ENCODE measurements at places on chromosomes 7 and 10. TPM values are rescaled to one million over a fixed set of nuclear protein-coding genes. Genes with fewer than 3 reads are reported as not detected.

FGFBP3 gene
- 0.72 TPM for polyA plus RNA-seq

KCND2 gene
- polyA plus RNA-seq = 0.23 TPM

CTAGE8 gene
- not detected for polyA plus RNA-seq

MET gene
- polyA plus RNA-seq = 25.3 TPM

SORCS3 gene
- not detected for polyA plus RNA-seq

ABHD11 gene
- 18.1 TPM for polyA plus RNA-seq

GRID2IP gene
- not detected for polyA plus RNA-seq

FEZF1 gene
- not detected for polyA plus RNA-seq

PMS2 gene
- 7.4 TPM for polyA plus RNA-seq

ANK3 gene
- 0.75 TPM for polyA plus RNA-seq

GPER1 gene
- polyA plus RNA-seq = 6.7 TPM

GNAT3 gene
- polyA plus RNA-seq = not detected

CLDN3 gene
- not detected for polyA plus RNA-seq

ATOH7 gene
- not detected for polyA plus RNA-seq

FLNC gene
- 75.1 TPM for polyA plus RNA-seq

SRGN gene
- 90.0 TPM for polyA plus RNA-seq

ZFAND4 gene
- 4.0 TPM for polyA plus RNA-seq

TMEM176B gene
- not detected for polyA plus RNA-seq

VIPR2 gene
- polyA plus RNA-seq = not detected
